Activated CD4-positive, alpha-beta T cell treated with anti-CD3 and anti-CD28 coated beads for 48 hours (primary cell): ENCODE measurements at places on chromosomes 5 and 9.

DNA sequence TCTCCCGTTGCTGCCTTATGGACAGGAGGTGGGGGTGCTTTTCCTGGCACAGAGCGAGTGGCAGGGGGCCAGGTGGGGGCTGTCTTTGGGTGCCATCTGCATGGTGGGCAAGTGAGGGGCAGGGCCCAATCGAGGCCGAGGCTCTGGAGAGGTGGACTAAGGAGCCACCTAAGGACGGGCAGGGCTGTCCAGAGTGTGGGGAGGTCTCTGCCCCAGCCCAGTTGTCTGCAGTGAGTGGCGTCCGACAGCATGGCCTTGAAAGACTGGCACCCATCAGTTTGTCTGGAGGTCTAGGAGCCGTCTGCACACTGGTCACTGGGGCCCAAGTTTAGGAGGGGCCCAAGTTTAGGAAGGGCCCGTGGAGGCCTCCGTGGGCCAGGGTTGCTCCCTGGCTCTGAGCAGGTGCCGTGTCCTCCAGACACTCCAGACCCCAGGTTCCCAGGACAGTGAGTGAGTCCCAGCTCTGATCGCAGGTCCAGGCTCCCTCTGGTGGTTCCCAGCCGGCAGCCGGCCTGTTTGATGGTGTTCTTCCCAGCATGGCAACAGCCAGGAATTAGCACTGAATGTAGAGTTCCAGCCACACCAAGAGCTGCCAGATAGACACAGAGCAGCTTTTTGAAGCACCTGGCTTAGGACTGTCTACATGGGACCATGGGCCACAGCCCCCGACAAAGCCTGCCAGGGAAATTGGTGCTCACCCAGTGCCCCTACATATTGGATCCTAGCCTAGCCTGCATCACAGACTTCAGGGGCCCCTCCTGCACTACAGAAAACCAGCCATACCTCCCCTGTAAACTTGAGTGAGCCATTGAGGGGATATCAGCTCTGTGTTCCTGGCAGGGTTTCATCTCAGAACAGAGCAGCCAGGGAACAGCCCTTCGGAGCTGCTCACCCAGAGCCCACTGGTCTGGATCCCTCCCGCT is 120.9 kb downstream of the WNK2 start:
- DNase-seq: peak; percentile 32

DNA sequence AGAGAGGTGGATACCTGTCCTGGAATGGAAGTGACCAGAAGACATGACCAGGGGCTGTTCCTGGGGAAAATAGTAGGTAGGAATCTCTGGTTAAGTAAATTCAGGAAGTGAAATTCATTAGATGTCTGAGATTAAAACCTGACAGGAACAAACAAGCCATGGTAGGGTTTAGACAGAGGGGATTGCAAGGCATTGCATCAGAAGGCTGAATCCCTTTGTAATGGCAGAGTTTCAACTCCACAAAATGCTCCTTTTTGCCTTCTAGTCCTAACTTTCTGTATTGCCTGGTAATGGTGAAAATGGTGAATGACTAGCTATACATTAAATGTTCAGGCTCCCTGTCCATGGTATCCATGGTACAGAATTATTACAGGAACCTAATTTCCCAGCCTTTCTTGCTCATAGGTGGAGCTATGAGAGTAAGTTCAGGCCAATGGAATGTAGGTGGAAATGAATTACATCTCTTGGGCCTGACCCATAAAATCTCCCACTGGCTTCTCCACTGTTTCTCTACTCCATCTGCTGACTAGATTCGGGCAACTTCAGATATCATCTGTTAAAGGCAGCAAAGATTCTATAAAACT is 113.4 kb upstream of the CNTLN start:
- DNase-seq: no peak

DNA sequence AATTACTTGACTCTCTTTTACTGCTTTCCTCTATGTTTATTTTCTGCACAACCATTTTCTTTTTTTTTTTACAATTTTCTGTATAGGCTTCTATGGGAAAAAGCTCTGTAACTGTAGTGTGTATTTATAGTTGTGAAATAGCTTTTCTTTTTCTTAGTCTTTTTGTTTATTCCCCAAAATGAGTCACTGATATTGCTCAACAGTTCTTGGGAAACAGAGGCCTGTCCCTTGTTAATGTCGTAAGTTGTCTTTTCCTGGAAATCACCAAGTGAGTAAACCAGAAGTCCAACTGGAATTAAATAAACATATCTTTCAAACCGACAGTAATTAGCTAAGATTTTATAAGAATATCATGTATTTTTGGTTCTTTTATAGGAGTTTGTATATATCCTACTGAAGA is 325.1 kb upstream of the PRR16 start:
- DNase-seq: no peak

DNA sequence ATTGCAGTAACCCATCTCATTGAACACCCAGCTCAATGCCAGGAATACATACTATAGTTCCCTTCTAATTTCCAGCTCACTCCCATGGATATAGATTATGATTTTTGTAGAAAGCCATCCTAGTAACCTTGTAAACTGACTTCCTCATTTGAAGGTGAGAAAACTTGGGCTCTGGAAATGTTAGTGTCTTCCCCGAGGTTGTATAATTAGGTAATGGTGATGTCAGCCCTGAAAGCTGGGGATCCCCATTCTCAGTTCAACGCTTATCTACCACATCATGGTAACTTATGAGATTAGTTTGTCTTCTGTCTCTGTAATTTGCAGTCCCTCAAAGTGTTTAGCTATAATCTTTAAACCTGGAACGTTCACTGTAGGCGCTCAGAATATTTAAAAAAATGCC is 34.6 kb upstream of the PTCH1 start:
- no peak for DNase-seq

GRCh38 chr9:27564670-27565069 is 8.6 kb downstream of the C9orf72 start:
- DNase-seq: no peak

GRCh38 chr9:90069085-90069484 is 464.3 kb downstream of the GADD45G start:
- DNase-seq: no peak

DNA sequence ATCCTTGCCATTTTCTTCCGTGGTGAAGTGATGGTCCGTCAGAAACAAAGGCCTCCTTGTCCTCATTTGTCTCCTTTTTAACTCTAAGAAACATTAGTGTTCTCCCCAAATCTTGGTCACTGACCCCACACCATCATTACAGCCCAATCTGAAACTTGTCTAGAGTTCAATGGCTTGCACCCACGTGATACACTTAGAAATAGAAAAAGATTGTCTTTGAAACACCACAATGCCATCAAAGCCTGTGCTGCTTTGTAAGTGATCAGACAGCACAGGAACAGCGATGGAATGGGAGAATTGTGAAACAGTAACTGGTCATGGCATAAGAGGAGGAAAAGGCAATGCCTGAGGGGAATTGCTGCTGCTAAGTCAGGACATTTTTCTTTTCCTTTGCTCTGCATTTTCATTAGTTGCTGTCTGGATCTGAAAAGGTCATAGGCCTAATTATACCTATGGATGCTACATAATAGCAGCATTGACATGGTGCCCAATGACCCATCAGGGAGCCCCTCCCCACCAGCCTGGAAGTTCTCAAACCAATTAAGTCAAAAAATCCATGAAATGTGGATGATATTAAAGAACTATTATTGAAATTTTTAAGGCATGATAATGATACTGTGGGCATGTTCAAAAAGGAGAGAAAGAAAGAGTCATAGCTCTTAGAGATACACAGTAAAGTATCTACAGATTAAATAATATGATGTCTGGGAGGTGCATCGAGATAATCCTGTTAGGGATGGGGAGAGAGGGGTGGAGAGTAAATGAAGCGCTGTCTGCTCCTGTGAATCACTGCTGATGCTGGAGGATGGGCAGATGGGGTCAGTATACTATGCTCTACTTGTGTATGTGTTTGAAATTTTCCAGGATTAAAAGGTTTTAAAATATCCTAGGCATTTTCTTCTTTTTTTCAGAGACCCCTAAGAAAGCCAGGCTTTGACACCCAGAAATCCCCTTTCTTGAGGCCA is 83.6 kb downstream of the ENC1 start:
- no peak for DNase-seq

DNA sequence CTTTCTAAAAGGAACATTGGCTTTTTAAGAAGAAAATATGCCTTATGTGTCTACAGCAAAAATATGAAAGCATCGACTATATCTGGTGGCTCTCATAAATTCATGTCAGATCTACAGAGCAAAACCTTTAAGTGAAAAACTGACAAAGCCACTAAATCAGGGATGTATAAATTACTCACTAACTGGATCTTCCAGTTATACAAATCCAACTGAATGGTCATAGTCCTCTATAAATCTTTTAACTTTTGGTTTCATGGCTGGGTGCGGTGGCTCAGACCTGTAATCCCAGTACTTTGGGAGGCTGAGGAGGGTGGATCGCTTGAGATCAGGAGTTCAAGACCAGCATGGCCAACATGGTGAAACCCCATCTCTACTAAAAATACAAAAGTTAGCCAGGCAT is 29.2 kb upstream of the GZMA start:
- DNase-seq: no peak

- DNase-seq: no peak
Observed at GRCh38 chr9:111027798-111028197, 10.5 kb downstream of the LPAR1 start.

DNA sequence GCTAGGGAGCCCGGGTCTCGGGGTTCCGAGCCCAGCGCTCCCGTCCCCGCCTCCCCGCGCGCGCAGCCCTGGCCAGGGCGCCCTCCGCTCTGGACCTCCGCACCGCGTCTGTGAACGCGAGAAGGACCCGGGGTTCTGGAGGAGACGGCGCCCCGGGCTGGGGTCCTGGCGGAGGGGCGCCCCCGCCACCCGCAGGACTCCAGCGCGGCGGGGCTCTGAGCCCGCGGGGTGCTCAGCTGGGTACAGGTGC is 431 bp downstream of the TMOD1 start:
- no peak for DNase-seq

GRCh38 chr9:21592063-21592338 is 109.9 kb upstream of the IFNE start:
- no peak for DNase-seq

DNA sequence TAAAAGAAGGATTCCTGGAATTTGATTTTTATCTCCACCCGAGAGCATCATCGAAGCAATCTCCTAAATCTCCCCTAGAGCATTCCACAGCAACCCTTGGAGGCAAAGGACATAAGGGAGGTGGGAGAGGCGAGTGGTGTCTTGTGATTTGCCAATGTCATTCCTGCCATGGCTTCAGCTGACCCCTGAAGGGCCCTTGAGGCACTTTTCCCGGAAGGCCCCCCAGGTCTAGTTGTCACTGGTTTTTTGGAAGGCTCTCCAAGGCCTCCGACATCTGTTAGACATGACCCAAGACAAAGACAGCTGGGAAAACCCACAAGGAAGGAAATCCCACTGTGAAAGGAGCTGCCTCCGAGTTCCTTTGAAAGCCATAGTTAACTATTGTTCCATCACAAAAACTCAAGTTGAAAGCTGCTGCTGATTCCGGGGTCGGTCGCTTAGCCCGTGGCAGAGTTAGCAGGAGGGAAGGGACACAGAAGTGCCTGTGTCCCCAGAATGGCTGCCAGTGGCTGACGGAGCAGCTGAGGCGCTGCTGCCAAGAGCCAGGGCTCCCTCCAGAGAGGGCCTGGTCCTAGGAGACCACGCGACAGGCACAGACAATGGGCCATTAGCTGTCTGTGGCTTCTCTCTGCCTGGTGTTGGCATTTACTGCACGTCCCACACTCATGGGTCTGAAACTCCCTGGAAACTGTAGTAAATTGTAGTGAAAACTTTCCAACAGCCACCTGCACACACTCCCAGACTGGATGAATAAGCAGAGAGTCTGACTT is 24.4 kb upstream of the TRIO start:
- DNase-seq: no peak

DNA sequence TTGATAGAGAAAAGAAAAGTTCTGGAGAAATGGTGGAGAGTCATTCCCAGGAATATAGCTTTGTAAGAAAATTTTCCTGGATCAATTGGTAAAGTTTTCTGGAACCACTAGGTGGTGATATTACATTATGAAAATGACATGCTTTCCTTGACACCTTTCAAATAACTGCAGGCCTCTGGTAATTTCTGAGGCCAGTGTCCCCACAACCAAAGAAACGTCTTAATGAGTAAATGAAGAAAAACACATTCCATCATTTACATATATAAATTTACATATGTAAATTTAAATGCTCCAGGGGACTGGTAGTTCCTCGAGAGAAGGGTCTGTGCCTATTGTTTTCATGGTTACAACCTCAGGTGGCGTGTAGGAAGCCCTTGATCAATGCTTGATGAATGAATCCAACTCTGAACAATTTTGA is 17.2 kb upstream of the RGS3 start:
- DNase-seq: peak; percentile 9

GRCh38 chr5:42374679-42375273 is 48.5 kb upstream of the GHR start:
- DNase-seq: no peak

- no peak for DNase-seq
Observed at GRCh38 chr5:132771503-132771998, 5.5 kb downstream of the SEPTIN8 start.

- DNase-seq: no peak
Observed at GRCh38 chr5:146130440-146131045, 25.2 kb upstream of the PLAC8L1 start.

- no peak for DNase-seq
Observed at GRCh38 chr9:14372437-14373335, 58.7 kb upstream of the NFIB start.

DNA sequence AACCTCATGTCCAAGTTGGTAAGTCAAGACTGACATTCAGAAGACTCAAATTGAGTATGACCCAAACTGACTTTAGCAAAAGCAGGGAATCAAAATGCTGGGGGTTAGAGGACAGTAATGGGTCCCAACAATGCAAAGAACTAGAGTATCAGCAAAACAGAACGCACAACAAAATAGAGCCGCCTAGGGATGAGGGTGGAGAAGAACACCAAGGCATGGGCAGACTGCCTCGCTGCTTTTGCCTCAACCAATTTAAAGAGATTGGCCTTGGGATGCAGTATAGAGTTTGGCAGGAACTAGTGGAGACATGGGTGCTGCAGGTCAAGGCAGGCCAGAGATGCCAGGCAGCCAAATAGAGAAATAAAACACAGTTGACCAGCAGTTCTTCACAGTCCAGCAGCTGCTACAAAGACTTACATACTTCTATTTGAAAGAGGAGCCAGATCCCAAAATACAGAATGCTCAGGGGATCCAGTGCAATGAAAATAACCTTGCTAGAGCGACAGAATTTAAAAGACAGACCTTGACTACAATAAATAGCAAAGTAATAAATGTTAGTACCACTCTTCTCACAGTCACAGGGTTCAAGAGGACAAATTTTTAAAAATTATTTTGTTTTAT is 83.9 kb upstream of the NIPBL start:
- no peak for DNase-seq

- DNase-seq: no peak
Observed at GRCh38 chr5:123454259-123454911, 31.2 kb upstream of the CEP120 start.

- DNase-seq: no peak
Observed at GRCh38 chr9:114497727-114498382, 7.4 kb downstream of the WHRN start.

DNA sequence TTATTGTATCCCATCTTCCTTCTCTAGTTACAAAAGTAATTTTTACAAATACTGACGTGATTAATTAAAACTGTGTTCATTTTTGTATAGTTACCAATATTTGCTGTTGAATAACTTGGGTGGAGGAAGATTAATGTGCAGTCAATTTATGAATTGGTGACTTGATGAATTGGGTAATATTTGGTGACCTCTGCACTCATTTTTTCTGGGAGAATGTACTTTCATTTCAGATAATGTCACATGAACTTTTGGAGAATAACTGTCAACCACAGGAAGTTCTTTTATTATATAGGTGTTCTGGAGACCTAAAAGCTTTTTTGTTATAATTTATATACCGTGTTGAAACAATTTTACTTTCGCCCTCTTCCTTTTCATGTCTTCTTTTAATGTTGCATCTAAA is 26.4 kb upstream of the FKTN start:
- no peak for DNase-seq
